Stimulated activated CD8-positive, alpha-beta memory T cell treated with anti-CD3 and anti-CD28 coated beads, Interleukin-2, amount 100 ng/mL, for 1 hour (primary cell): ENCODE measurements at places on chromosomes 4 and X.

DNA sequence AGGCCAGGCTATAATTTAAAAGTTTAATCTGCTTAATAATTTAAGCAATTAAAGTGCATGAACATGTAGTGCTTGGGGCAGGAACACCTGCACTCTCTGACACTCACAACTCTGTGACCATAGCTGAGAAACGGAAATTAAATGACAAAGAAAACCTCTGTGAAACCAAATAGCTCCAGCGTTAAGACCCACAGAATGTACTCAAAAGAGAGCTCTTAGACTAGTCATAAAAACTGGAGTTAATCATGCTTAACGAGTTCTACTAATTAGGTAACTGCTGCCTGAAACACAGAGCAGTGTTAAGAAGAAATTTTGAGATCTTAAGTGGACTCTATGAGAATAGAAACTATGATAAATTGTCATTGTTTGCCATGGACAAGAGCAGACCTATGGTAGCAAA, 174.4 kb upstream of the SPIN4 start:
- no peak for DNase-seq

DNA sequence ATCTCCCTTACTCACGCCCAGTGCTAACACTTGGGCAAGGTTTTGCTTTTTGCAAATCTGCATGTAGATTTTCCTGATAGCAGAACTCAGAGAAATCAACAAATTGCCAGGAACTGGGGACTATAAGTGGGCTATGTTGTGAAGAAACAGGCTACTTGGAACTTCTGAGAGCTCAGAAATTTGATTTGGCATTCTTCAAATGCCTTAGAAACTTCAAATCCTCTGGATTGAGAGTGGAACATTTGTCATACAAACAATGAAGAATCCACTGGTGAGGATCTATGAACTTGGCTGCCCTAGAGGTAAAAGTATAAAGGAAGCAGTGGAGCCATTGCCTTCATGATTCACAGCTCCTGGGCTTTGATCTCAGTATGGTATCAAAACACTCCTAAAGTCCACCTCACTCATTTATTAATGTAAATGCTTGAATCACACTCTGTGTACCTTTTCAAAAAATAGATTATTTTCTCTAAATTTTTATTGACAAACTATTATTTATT, 126.0 kb downstream of the GLRA3 start:
- no peak for DNase-seq

DNA sequence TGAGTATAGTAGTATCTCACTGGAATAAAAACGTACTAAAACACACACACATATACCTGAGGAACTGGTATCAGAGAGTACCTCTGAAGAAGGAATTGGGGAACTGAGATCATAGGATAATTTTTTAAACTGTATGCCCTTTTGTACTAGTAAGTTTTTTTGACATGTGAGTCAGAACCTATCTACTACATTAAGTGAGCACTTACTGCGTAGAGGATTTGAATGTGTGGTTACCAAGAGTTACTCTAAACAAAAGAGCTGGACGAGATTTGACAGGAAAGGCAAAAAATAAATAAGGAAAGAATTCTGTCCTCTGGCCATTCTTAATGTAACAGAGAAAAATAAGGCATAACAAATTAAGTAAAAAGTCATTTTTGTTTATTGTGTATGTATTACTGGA, 546.5 kb upstream of the FAT1 start:
- no peak for DNase-seq

DNA sequence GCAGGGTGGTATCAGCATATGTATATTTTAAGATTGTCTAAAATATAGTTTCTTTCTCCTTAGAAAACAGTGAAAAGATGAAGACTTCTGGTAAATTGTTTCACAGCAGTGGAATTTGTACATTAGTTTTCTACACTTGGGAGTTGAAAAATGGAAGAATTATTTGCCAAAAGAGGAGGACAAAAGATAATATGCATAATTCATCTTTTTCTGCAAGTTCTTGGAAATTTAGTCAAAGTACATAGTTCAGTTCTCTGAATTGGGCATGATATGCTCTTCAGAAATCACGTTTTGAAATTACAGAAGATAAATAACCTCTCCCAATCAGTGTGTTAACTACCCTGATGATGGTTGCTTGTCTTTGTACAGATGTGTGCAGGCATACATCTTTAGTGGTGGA, 47.0 kb downstream of the RBPJ start:
- DNase-seq, result no peak

DNA sequence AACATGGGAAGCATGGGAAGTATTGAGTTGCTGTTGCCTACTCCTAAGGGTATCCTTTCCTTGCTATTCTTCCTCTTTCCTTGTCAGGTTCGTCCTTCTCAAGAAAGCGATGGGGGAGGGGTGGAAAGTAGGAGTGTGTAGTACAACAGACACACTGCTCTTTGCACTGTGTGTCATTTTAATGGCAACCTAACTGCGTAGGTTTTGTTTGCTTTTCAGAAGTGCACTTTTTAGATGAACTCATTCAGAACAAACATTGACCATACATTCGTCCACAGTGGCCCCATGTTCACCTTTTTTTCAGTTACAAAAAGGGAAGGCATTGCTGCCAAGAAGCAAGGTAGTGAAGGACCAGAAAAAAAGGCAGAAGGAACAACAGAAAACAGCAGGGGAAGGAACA, 10.2 kb upstream of the YIPF6 start:
- DNase-seq, result no peak

- DNase-seq, result no peak
Observed at GRCh38 chrX:132876523-132877338, 81.7 kb downstream of the HS6ST2 start.

GRCh38 chr4:153156263-153156662, 48.0 kb upstream of the TRIM2 start:
- no peak for DNase-seq

GRCh38 chr4:128813965-128814364, 4.5 kb downstream of the JADE1 start:
- DNase-seq, result no peak

- DNase-seq, result peak; percentile 31
Observed at GRCh38 chrX:149871940-149872339, 9.0 kb upstream of the MAGEA8 start.

DNA sequence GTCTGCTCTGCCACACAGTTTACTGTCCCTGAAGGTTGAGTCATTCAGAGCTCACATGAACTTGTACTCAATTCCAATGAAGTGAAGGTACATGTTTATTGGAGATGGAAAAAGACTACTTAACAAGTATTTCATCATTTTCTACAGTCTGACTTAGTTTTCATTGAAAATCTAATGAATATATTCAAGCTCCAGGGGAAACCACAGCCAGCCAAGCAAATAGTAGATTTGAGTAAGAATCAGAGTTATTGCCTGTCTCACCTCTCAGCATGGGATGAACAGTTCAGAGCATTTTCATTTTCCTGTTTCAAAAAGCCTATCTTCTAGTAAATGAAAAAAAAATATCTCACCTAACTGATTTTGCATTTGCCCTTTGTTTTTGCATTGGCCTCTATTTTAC, 1249.4 kb upstream of the DIAPH2 start:
- no peak for DNase-seq

GRCh38 chrX:30301963-30302362, 7.2 kb downstream of the NR0B1 start:
- DNase-seq, result no peak

- DNase-seq, result no peak
Observed at GRCh38 chrX:112832481-112833095, 8.0 kb downstream of the AMOT start.

DNA sequence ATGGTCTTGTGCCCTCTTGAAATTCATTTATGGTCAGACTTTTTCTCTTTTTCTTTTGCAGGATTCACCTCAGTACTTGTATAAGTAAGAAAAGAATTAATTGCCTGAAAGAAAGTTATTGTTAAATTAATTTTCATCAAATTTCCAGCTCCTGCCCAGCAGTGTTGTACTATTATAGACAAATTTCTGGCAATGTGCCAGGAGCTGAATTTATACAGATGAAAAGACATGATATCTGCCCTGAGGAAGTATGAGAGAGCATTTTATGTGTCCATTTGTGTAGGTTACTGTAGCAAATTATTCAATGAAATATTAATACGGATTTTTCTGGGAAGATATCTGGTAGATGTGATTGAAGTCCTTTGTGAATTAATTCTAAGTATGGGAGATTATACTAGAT, 2371.5 kb upstream of the TENM3 start:
- DNase-seq, result no peak

- peak; percentile 37 for DNase-seq
Observed at GRCh38 chr4:38128478-38129459, 168.6 kb downstream of the PTTG2 start.

DNA sequence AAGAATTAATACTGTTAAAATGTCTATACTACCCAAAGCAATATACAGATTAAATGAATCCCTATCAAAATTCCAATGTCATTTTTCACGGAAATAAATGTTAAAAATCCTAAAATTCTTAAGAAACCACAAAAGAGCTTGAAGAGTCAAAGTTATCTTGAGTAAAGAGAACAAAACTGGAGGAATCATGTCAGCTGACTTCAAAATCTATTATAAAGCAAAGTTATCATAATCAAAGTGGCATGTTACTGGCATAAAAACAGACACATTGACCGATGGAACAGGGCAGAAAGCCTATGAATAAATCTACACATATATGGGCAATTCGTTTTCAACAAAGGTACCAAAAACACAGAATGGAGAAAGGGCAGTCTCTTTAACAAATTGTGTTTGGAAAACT, 579.0 kb downstream of the INPP4B start:
- DNase-seq, result no peak

DNA sequence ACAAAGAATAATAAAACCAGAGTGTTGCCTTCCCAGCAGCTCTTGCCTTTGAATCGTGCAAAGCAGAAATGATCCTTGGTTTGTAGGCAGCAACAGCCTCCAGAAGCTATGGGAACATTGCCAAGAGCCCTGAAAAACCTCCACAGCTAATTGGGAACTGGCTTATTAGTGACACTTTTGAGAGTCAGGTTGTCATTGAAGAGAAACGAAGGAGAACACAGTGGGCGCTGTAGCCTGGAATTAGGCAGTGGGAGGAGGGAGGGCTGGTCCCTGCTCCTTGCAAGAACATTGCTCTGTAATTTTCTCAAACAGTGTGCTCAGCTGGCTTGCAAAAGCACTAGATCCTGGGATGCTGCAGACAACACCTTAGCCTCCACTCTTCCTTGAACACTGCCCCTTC, 331.5 kb upstream of the EMCN start:
- no peak for DNase-seq

DNA sequence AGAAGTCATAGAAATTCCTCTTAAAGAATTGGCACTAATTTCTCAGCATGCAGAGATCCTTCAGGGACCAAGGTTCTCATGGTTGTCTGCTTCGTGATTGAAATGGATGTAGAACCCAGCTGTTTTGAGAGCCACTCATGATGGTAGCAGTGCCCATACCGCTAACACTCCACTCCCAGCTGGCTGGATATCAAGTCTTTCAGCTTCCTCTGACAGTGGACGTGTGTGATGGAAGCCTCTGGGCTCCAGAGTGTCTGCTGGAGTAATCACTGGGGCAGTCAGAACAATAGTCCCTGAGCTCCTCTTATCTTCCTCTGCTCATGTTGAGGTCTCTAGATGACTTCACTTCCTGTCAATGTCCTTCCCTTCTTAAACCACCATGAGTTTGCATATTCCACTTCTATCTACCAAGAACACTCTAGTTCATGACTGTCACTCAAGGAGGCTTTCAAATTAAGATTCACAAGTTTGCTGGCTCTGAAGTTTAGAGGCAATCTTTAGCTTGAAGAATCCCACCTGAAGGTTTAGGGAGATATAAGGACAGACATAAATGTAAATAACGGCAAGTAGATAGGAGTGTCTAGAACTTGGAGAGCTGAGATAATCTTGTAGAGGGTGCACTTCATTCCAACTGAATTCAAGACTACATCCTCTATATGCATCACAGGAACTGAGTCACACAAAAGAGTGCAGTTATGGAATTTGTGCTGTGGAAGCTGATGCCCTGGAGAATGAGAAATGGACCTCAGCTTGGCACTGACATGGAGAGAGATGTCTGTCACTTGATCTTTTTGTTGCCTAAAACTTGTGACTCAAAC, 64.5 kb upstream of the WDR1 start:
- no peak for DNase-seq
